Cortex of kidney (tissue), 1 donor: ENCODE measurements at places on chromosomes 7 and 10.

GRCh38 chr7:128003167-128003566 lies 28.1 kb downstream of the LRRC4 start:
- no peak for DNase-seq

GRCh38 chr7:86598311-86598710 lies 45.4 kb upstream of the GRM3 start:
- DNase-seq = no peak

DNA sequence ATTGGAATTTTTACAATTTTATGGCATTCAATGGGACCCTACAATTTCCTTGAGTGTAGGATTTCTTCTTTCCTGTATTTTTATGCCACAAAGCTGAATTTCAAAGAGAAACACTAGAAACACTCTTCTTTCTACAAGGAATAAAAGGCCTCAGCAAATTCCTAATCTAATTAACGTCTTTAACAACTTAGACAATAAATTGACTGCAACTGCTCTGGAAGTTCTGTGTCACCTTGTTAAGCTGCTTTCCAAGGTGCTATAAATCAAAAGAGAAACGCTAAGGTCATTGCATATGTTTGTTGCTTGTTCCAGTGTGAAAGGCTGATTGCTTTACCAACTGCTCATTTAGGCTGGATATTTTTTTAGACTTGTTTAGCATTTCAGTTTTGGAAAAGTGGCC lies 182.2 kb downstream of the POLR1F start:
- DNase-seq = no peak

DNA sequence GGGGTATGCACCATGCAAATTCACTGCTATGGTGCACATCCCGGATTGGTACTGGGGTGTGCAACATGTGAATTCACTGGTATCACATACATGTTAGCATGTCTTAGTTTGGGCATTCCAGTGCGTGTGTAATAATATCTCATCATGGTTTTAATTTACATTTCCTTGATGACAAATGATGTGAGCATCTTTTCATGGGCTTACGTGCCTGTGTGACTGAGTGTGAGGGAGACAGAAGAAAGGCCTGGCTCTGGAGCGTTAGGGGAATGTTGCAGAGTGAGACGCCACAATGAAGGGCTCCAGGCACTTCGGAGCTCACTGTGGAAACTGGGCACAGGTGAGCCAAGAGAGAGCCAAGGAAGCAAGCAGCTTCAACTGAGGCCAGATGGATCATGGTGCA lies 162.6 kb downstream of the UBE2H start:
- no peak for DNase-seq

GRCh38 chr10:121240011-121240410 lies 358.2 kb downstream of the FGFR2 start:
- DNase-seq = no peak

DNA sequence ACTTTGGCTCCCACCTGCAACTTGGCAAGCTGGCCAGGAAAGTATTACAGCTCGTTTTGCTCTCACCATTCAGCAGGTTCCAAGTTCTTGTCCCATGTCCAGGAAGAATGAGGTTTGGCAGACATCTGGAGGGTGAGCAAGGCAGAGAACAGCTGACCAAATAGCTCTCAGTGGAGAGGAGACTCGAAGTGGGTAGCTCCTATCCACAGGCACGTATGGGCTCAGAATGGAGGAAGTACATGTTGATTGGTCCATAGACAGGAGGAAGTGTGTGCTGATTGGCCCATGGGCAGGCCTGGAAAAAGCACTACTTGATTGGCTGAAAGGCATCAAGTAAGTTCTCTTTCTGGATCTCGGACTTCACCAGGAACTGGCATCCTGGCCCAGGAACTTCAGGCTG lies 3.0 kb upstream of the NCAPG2 start:
- DNase-seq = no peak

- no peak for DNase-seq
Observed at GRCh38 chr7:28701731-28702130, 256.4 kb downstream of the TRIL start.
